ENCODE measurements at places on chromosomes 12 and 14.

- DNase-seq, result peak; percentile 25
Observed at GRCh38 chr12:111842556-111843396, 748 bp downstream of the MAPKAPK5 start.

GRCh38 chr12:89333564-89334252, 18.6 kb downstream of the DUSP6 start:
- DNase-seq, result no peak

DNA sequence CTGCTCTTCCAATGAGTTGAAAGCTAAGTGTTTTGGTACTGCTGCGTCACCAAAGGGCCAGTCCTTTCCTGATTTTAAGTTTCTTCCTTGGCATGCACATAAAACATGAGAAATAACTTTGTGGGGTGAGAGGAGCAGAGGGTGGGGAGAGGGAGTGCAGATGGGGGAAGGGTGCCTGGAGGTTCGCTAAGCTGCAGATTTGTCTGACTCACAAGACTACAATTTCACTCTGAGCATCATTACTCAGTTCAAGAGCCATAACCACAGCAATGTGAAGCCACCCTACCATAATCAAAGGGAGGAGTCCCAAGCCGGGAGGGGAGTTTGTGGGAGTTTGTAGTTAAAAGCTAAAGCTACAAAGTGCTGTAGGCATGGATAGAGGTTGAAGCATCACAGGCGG, 136.1 kb downstream of the ANO2 start:
- DNase-seq, result no peak

DNA sequence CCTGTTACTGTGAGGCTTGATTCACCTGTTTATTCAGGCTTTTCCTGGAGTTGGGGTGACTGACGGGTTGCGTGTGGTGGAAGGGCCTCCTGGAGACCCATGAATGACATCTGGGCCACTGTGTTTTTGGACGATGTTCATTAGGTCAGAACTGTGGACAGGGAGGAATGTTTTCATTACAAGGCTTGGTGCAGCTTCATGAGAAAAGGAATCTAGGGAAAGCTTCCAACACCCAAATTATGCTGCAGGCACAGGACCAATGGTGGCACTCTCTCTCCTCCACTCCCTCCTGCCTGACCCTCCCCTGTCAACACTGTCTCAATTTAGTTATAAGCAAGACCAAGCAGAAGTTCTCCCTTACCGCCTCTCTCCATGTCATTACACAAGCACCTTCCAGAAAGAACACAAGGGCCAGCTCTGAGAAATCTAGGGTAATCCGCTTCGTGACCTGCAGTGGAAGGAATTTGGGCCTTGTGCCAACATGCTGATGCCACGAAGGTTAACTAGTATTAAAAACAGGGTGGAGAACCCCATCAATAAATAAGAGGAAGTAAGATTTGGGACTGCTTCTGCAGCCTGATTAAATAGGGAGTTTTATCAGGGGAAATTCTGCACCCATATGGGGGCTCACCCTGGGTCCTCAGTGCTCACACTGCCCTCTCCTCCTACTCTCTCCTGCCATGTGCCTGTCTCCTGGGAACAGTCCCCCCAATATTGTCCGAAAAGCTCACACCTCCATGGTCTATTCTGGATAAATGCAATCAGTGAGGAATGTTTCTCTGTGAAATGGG, 200.3 kb downstream of the KTN1 start:
- DNase-seq, result no peak

DNA sequence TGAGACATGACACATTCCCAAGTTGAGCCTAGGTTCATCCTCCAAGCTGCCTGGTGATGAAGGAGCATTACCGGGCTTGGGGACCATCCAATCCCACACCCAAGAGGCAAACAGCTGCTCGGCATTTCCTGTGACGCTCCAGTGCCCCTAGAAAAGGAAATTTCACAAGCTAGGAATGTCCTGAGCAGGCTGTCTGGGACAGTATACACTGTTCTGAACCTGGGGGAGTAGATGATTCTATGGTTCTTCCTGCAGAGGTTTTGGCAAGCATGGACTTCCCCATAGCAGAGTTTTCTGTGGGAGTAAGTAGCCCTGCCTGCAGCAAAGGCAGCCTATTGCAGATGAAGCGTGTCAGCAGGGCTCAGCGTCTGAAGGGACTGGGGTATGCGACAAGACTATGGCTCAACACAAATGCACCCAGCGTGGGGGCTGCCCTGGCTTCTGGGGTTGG, 47.4 kb upstream of the SRSF5 start:
- DNase-seq, result no peak

DNA sequence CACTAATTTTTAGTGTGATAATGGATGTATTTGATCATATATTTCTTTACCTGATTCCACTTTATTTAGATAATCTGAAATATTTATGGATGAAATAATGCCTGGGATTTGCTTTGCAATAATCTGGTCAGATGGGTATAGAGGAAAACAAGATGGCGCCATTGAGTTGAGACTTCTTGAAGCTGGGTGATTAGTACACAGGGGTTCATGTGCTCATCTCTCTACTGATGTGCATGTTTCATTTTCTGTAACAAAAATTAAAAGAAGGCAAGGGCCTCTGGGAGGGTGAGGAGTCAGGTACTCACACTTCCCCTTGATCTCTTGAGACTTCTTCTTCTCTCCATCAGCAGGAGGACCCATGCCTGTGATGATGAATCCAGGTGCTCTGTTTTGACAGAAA, 61.8 kb downstream of the GCH1 start:
- no peak for DNase-seq
